Right ventricle myocardium superior (tissue), 1 donor: ENCODE measurements at places on chromosomes 3 and 15.

DNA sequence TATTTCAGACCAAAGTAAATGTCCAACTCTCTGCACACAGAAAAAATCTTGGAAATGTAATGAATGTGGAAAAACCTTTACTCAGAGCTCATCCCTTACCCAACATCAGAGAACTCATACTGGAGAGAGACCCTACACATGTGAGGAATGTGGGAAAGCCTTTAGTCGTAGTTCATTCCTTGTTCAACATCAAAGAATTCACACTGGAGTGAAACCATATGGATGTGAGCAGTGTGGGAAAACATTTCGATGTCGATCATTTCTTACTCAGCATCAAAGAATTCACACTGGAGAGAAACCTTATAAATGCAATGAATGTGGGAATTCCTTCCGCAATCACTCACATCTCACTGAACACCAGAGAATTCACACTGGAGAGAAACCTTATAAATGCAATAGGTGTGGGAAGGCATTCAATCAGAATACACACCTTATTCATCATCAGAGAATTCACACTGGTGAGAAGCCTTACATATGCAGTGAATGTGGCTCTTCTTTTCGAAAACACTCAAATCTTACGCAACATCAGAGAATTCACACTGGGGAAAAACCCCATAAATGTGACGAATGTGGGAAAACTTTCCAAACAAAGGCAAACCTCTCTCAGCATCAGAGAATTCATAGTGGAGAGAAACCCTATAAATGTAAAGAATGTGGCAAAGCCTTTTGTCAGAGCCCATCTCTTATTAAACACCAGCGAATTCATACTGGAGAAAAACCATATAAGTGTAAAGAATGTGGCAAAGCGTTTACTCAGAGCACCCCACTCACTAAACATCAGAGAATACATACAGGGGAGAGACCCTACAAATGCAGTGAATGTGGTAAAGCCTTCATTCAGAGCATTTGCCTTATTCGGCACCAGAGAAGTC, 8.0 kb upstream of the ZNF501 start:
- DNase-seq, result no peak

GRCh38 chr3:12948891-12949711, 107.7 kb upstream of the RPL32 start:
- DNase-seq, result no peak

DNA sequence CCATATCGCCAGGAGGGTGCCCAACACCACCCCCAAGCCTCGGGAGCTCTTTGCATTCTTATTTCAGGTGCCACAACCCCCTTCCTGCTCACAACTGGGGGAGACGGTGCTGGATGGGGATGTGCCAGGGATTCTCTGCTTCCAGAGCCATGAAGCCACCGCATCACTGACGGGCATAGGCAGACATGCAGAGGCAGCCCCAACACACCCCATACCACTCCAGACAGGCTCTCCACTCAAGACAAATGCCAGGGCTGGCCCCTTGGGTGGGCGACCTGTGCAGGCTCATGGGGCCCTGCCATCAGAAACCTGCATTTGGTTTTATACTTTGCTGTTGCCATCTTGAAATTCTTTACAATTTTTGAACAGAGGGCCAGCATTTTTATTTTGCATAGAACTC, 27.0 kb upstream of the TRPM1 start:
- DNase-seq, result no peak

DNA sequence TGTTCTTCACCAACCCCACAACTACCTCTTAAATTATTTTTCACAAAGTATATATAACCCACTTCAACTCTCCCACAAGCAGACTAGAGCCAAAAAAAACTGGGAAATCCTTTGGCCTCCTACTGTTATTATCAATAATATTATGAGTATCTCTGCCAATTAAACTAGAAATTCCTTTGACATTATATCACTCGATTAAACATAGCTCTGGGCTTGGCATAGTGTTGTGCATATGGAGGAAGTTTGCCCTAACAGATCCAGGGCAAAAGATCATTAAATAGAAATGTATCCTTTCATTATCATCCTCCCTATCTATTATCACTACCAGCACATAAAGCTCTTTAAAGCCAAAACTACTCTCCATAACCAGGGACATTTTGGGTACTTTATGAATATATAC, 74.9 kb downstream of the OSBPL10 start:
- no peak for DNase-seq
